HAP-1 (cell line): ENCODE measurements at places on chromosomes 3 and 15.

DNA sequence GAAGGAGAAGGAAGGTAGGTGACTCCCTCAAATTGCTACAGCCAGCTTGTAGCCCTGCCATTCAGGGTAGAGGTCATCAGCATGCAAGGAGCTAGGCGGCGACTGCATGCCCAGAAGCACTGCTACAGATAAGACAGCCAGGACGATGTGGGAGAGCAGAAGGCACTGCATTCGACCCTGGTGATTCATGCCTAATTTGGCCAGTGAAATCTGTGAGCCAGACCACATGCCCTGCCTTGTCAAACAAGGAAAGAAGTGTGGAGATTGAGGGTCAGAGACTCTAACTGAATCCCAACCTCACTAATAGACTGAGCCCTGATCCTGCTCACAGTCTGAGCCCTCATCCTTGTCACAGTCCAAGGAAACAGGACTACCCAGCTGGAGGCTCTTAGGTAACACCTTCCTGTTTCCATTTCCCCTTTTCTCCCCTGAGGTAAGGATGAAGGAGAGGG lies 86.6 kb downstream of the LINGO1 start:
- no peak for DNase-seq

DNA sequence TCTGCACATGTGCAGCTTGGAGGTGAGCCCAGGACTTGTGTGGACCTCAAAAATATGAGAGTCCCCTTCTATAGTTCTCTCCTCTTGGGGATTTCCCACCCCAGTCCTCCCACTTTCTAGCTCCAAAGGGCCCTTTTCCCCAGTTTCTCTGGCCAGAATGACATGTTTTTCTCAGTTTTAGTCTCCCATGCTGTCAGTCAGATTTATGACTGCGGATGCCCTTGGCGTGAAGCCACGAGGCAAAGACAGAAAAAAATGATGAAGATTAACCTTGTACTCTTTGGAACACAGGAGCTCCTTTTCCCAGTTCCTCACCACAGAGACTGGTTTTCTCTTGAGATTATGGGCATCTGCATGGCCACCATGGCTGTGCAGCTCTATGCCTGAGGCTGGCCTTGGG lies 72.0 kb upstream of the TTBK2 start:
- no peak for DNase-seq

GRCh38 chr3:25895443-25895842 lies 105.6 kb downstream of the OXSM start:
- no peak for DNase-seq

DNA sequence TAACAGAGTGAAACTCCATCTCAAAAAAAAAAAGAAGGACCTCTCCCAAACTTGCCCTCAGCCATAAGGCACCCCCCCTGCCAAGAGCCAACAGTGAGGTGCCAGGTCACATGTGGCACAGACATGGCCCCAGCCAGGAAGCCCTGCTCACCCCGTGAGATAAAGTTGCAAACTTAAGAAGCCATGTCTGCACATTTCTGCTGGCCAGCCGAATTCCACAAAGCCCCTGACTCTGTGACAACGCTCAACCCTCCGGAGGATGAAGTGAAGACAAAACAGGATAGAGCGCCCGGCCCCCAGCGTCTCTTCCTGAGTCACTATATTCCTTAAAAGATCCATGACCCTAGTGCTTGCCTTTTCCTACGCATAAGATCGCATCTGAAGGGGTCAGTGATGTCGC lies 188.1 kb downstream of the XXYLT1 start:
- no peak for DNase-seq

DNA sequence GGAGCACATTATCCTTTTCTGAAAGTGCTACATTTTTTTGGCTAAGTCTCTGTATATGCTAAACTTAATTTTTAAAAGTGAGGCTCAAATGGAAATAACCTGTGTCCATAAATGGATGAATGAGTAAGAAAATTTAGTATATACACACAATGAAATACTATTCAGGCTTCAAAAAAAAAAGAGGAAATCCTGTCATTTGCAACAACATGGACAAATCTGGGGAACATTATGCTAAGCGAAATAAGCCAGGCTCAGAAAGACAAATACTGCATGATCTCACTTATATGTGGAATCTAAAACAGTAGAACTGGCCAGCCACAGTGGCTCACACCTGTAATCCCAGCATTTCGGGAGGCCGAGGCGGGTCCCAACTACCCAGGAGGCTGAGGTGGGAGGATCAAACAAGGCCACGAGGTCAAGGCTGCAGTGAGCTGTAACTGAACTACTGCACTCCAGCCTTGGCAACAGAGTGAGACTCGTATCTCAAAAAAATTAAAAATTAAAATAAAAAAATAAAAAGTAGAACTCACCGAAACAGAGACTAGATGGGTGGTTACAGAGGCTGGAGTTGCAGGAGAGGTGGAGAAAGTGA lies 25.8 kb downstream of the CCDC12 start:
- DNase-seq: no peak

GRCh38 chr3:52773361-52774065 lies 2.8 kb upstream of the NEK4 start:
- no peak for DNase-seq

- DNase-seq: peak; percentile 25
These were observed 785 bp downstream of the MFSD1 start for GRCh38 chr3:158802409-158803268.

- no peak for DNase-seq
These were observed 36.3 kb downstream of the GABPB1 start for GRCh38 chr15:50318697-50319096.

- DNase-seq: no peak
These were observed 173.7 kb downstream of the ATG7 start for GRCh38 chr3:11445883-11446282.

DNA sequence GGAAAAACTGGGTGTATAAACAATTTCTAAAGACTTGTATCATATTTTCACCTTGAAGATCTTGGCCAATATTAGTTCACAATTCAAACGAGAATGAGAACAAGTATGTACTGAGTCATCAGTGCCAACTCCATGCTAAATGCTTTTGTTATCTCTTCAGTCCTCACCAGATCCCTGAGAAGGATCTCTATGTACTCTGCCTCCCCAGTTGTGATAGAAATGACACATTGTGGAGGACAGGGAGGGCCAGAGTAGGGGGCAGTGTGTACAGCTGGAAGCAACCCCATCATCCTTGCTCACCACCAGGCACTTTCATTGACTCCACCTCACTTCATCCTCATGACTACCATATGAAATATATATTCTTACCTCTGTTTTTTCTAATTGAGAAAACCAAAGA lies 353.7 kb upstream of the SOX2 start:
- DNase-seq: no peak

- DNase-seq: no peak
These were observed 70.4 kb downstream of the DLG1 start for GRCh38 chr3:197227780-197228574.

GRCh38 chr15:69314131-69314530 lies 15.4 kb downstream of the PAQR5 start:
- no peak for DNase-seq
